ENCODE measurements at places on chromosomes 6 and 20.

- DNase-seq = peak; percentile 36
These were observed 38.3 kb upstream of the SLC32A1 start for GRCh38 chr20:38685853-38686473.

DNA sequence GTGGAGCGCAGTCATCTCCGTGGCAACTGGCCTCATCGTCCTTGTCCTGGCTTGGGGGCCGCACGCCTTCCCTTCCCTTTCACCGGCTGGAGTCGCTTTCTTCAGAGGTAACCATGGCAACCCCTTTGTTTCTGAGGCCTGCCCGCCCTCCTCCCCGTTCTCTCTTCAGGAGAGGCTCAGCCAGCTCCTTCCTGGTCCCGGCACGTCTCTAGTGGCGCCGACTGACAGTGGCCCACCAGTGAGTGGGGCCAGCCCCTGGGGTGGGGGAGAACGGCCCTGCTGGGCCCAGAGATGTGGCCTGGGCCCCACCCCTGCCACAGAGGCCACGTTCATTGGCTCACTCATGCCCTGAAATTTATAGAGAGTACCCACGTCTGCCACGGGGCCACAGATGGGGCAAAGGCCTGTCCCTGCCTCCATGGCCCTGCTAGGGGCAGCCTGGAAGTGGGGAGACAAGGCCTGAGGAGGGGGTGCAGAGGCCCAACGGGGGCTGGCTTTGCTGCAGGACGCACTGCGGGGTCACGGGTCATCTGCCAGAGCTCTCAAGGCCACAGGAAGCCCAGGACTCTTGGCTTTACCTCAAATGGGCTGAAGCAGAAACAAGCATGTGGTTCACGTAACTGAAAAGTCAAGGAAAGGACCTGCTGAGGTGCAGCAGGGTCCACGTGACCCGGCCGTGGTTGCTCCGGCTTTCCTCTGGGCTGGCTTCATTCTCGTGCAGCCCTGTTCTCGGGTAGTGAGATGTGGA lies 1.4 kb upstream of the OSBPL2 start:
- no peak for DNase-seq

DNA sequence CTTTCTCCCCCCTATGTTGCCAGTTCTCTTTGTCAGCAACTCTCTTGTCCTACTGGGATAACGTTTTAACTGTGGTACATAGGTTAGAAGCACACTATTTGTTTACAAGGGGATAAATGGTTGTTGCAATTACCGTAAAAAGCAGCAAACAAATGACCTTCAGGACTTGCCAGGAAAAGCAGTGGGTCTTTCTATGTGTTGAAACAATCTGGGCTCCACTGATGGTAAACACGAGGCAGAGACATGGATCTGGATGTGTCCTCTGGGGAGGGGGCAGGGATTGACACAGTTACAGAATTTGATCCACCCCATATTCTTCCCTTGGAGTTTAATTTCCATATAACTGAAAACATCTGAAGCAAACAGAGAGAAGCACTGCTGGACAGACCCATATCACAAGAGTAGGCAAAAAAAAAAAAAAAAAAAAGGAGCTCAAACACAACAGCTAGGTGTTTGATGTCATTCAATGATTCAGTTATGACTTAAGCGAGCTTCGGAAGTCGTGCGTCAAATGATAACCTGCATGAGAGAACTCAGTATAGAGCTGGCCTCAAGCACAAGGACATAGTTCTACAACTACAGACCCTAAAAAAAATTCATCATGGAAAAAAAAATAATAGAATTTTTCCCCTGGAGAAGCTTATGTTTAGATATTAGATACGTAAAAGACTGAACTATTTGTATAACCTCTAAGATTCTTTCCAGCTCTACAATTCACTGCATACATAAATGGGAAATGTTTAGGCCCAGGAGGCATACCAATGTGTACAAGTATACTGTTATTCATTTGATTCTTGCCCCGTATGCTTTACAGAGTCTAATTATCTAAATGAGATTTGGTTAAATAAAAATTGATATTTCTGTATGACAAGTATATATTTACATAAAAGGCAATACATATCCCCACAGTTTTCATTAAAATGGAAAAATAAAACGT lies 127.7 kb downstream of the ALDH8A1 start:
- DNase-seq = no peak

DNA sequence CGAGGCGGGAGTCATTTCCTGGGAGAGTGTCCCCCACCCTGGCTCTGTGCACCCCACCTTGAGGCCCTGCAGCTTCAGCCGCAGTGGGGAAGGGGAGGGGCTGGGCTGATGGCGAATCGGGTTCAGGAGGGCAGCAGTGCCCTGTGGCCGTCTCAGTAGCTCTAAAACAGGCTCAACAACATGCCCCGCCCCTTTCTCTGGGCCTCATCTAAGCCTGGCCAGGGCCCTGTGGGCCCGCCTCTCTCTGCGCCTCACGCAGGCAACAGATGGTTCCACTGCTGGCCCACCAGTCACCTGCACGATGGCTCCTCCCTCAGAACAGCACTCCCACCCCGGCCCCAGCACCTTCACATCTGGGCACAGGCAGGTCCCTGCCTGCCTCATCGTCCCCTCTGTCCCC lies 30.2 kb downstream of the CHRNA4 start:
- no peak for DNase-seq

- no peak for DNase-seq
These were observed 91.6 kb downstream of the EPM2A start for GRCh38 chr6:145643760-145644159.

GRCh38 chr6:62285612-62286469 lies at the start of gene KHDRBS2:
TSS of gene KHDRBS2 (minus strand) at chr6:62286225.
- DNase-seq = peak; percentile 90

Measured in B cell (primary cell).